ENCODE measurements at places on chromosomes 2 and 18.

GRCh38 chr2:24870891-24871705 is 48.9 kb downstream of the ADCY3 start:
- DNase-seq = no peak

GRCh38 chr18:55406451-55406991 is 181.5 kb downstream of the TCF4 start:
- DNase-seq = no peak

DNA sequence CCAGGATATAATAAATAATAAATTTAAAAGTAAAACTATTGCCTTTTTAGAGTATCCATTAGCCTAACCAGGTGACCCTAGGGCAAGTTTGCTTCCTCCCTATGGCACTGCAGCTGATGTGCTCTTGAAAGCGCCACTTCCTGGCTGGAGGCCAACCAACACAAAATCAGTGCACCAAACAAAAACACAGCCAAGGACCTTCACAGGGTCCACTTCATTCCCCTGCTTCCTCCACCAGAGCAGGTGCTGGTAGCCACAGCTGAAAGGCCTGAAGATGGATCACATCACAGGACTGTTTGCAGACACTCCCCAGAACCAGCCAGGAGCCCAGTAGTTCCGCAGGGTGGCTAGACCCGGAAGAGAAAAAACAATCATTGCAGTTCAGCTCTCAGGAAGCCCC is 108.8 kb downstream of the TWIST2 start:
- DNase-seq = no peak

GRCh38 chr2:39739386-39739785 is 39.7 kb downstream of the THUMPD2 start:
- DNase-seq = no peak

DNA sequence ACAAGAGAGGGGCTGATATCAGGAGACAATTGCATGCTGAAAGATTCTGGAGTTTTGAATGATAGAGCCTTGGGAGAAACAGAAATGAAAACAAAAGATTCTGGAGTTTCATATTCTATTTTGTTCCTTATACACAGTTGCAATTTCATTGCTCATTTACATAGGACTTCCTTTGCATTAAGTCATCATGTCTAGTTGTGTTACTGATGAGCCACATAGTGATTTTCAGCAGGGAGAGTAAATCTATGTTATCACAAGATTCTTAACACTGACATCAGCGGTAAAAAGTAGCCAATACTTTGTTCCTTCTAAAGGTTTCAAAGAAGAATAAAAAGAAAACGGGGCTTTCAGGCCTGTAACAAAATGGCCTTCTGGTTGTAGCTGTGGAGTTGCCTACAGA is 7.1 kb downstream of the ADAM17 start:
- DNase-seq = no peak

GRCh38 chr2:225773148-225773547 is 373.6 kb downstream of the NYAP2 start:
- DNase-seq = no peak

- no peak for DNase-seq
Measured at GRCh38 chr2:119011162-119011909, 69.3 kb downstream of the MARCO start.

- no peak for DNase-seq
Measured at GRCh38 chr2:45849491-45850283, 198.2 kb downstream of the PRKCE start.

DNA sequence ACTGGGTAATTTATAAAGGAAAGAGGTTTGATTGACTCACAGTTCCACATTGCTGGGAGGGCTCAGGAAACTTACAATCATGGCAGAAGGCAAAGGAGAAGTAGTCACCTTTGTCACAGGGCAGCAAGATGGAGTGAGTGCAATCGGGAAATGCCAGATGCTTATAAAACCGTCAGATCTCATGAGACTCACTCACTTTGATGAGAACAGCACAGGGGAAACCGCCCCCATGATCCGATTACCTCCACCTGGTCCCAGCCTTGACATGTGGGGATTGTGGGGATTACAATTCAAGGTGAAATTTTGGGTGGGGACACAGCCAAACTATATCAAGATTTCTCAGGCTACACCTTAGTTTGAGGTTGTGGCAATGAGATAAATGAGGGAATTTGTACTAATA is 54.9 kb downstream of the AKAIN1 start:
- DNase-seq = no peak

- DNase-seq = no peak
Measured at GRCh38 chr2:109158237-109158636, 29.2 kb downstream of the SH3RF3 start.

GRCh38 chr2:54512663-54513362 is 56.7 kb downstream of the SPTBN1 start:
- no peak for DNase-seq

DNA sequence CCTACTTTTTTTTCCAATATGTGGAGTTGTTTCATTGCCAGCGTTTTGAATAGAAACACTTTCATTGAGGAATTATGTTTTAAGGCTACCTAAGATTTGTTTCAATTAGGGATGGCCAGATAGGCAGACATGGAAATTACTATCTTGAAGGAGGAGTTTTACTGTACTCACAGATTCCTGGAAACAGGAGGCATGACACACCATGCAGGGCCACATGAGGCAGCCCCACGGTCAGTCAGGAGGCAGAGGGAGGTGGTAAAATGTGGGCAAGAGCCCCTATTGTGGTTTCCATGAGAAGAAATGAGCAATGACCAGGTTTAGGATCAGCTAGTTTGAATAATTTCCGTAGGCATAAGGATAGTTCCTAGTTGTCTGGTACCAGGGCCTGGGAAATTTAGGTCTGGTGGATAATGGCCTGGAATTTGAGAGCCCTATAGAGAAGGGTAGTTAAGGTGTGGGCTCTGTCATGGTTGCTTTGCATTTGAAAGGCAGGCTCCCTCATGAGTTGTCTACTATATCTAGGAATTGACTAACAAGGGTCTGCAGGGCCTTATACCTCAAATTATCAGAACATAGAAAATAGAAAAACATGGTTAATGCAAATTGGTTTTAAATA is 360.0 kb upstream of the KCNJ3 start:
- DNase-seq = no peak

- DNase-seq = no peak
Measured at GRCh38 chr2:890791-891190, 59.9 kb upstream of the SNTG2 start.

- DNase-seq = no peak
Measured at GRCh38 chr2:237438080-237438940, 24.3 kb upstream of the COL6A3 start.

DNA sequence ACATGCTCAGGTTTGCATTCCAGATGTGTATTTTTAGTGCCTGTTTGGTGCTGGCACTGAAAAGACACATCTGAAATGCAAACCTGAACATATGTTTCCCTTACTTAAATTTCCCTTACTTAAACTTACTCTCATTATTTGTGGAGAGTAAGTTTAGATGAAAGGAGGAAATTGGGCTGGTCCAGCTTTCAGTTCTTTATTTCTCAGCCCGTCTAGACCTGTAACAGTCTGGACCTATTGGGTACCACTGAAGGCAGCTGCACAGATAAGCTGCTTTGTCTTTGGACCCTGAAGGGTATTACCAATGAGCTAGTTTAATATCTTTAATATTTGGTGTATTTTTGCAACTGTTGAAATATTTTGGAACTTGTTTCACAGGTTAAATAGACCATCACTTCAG is 17.0 kb upstream of the DSG3 start:
- no peak for DNase-seq

DNA sequence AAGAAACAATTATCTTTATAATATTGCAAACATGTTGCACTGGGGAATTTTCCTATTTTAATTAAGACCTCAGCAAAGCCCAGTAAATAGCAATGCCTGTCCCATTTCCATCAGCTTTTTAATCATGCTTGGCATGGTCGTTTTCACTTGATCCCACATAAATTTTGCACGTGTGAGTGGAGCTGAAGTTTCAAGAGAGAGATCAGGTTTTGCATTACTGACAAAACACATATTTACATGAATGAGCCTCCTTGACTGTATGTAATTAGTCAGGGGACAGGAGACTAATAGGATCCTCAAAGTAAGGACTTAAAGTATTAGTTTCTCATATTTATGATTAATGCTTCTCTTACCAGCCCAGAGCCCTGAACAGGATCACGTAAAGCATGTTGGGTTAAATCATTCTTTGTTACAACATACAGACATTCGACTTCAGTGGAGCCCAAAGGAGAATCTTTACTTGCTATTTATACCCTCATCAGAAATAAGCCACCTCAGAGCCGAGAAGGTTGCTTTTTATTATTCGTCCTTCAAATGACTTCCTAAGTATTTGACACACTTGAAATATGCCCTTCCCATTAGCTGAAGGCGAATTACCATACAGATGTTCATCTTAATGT is 711.3 kb downstream of the GALR1 start:
- DNase-seq = no peak

Data from stimulated activated naive CD4-positive, alpha-beta T cell treated with Interleukin-2 at 50 U/mL for 16 hours (primary cell).